EH (cell line): ENCODE measurements at places on chromosomes 12 and 14.

DNA sequence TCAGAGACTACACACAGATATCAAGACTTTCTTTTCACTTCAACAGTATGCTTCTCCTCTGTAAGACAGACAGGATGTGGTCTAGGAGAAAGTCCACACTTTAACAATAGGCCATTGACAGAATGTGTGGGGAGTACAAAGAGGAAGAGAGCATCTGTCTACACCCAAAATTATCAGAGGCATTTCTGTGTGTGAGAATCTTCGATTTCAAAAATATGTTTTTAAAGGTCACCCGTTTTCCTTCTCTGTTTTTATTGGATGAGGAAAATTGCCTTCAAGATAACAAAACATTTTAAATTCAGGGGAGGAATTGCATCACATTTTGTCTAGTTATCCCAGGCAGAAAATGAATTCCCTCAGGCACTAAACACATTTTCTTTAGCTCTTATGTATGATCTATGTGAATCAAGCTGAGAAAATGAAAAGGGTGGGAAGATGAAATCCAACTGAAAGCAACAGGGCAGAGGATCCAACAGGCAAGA lies 16.4 kb downstream of the NAV3 start:
- DNase-seq, result peak; percentile 41

- DNase-seq, result peak; percentile 51
These were observed 28.3 kb upstream of the DIO2 start for GRCh38 chr14:80239631-80240030.

DNA sequence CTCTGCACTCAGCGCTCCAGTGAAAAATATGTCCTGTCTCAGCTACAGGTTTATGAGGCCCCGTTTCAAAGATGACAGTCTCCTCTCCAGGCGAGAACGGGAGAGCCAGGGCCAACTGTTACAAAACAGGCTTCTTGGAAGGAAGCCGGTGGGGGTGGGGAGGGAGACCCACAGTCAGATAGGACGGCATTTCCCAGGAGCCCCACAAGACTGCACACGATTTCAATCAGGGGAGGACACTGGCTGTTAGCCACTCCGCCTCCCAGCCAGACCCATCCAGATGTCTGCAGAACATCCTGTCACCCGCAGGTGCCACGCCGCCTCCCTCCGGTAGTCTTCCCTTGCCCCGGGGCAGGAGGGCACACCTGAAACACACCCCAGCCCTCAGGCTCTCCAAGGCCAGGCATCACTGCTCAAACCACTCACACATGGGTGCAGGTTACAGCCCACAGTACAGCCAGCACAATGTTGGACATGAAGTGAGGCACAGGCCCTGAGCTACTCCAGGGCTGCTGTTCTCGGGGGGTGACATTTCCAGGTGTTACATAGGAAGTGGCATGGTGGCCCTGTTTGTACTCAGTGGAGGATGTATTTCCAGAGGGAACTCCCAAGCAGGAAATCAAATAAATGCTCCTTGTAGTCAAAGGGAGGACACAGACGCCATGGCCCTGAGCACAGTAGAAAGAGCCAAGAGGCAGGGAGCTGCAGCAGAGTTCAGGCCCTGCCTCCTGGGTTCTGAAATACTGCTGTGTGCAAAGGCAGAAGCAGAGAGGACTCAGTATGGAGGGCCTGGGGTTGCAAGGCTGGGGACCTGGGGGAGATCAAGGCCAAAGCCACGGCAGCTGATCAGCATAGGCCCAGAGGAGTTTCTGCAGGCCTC lies 138.1 kb downstream of the BCL11B start:
- no peak for DNase-seq

DNA sequence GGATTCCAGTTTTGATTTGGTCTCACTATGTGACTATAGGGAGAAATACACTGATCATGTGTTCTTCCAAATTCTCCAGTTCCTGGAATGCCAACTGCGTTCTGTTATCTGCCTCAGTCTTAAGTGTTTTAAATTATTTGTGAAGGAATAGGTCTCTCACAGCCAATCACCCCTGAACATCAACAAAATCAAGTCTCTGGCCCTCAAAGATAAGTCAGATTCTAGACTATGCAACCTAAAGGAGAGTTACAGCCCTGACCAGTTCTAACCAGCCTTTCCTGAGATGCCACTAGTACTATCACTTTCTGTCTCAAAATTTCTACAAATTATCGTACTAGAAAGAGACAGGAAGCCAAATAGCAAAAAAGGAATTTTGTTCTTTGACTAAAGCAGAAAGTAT lies 22.3 kb downstream of the ZFC3H1 start:
- peak; percentile 26 for DNase-seq

DNA sequence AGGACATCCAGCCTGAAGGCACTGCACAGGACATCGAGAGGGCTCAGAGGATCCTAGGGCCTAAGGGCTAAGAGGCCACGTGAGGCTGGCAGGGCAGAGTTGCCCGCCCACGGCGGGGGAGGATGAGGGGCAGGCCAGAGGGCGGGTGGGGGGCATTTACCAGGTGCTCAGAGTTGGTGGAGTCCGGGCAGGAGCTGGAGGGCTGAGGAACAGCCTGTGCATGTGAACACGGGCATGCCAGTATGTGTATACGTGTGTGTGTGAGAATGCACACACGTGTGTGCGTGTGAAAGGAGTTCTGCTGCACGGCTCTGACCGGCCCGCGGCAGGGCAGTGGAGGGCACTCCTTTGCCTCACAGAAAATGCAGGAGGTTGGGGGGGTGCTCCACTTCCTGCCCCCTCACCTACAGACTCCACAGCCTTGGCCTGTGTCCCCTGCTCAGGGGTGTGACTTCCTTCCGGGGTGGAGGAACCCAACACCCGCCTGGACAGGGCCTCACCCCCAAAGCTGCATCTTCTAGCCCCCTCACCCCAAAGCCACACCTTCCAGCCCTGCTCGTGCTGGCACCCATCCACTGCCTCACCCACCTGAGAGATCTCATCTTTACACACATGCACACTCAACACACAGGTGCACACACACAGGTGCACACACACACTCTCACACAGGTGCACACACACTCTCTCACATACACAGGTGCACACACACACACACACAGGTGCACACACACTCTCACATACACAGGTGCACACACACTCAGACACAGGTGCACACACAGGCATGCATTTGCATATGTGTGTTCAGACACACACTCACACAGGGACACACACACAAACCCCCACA lies 11.8 kb upstream of the GPR132 start:
- no peak for DNase-seq

GRCh38 chr14:69931960-69932359 lies 52.7 kb downstream of the SMOC1 start:
- DNase-seq, result no peak

- no peak for DNase-seq
These were observed 301.4 kb downstream of the BMP4 start for GRCh38 chr14:53655080-53655785.

DNA sequence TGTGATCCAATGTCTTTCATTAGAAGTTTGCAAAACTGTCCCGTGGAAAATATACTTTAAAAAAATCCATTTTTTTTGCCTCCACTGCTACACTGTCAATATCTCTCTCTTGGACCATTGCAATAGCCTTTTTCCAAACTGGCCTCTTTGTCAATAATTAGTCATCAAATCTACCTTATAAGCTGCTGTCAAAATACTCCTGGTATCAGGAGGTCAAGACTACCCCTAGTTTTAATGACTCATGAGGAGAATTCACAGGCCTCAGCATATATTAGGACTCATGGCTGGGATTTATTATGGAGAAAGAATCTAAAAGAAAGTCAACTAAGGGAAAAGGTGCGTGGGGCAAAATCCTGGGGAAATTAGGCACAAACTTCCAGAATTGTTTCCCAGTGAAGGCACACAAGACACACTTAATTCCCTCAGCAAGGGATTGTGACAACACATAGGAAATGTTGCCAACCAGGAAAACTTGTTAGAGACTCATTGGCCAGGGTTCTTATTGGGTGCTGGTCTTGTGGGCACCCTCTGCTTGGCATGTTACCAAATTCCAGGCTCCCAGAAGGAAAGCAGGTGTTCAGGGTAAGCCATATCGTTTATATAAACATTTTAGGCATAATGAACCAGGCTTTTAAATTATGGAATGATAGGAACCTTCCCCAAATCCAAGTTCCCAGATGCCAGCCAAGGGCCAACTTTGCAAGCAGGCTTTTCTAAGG lies 56.1 kb downstream of the TMEM117 start:
- no peak for DNase-seq

DNA sequence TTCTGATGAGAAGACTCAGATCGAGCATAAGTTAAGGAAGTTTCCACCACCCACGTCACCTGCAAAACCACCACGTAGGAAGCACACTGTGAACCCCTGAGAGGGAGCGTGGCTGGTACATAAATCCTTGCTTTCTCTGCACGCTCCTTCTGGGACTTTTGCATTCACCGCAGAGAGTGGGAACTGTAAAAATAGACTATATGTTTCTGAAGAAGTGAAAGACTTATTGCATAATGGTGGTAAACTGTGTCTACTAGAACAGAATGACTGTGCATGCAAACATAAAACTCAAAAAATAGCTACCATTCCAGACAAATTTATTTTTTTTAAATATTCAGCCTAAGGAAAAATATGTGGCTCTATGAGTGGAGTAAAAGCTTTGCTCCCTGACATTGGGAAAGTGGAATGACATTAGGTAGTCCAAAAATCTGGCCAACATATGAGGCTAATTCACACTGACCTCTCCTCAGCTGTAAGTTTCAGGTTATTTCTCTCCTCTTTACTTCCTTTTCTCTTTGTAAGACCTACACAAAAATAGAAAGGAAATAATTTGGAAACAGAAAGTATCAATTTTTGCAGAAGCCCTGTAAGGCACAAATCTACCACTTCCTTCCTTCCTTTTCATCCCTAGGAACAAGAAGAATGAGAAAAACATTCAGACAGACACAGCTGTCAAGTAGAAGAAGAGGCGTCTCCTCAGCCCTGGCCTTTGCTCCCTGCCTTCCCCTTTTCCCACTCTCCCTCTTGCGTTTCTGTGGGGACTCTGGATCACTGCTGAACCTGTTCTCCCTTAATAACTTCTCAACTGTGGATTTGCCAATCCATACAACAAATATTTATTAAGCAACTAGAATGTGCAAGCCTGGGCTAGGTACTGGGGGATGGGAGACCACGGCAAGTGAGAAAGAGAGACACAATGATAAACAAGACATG lies 264.3 kb upstream of the FOXN3 start:
- DNase-seq, result peak; percentile 16

DNA sequence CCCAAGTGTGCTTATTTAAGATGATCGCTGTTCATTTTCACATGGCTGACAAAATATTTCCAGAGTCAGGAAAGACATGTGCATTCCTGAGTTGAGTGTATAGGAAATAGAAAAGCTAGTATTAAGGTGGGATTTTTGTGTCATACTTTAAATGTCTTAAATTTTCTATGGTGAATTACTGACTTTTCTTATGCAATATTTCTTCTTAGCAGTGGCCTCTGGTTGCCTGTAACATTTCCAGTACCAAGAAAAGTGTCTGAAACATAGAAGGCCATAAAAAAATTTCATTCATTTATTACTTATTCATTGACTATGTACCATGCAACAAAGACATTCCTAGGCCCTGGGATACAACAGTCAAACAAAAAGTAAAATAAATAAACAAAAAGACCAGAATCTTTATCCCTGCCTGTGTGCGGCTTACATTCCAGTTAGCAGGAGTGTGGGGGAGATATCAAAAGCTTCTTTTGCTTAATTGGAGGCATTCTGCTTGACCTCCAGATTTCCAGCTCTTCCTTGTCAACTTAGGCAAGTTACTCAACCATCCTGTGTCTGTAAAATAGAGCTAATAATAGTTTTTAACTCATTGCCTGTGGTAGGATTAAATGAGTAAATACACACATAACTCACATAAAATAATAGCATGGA lies 216.3 kb upstream of the FLRT2 start:
- DNase-seq, result peak; percentile 87

DNA sequence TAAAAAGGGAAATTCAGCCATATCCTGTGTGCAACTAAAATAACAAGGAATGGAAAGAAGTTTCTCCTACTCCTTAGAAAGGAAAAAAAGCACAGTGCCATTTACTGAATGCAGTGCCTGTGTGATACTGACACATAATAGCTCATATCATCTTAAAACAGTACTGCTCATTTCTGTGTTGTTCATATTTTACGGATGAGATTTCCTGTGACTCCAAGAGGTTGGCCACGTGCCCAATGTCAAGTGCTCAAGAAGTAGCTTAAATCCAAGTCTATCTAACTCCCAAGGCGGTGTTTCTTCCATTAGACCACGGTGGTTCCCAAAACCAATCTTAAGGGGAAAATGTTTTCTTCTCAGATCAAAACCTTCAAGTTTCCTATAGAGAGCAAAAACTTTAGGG lies 20.0 kb downstream of the MAP3K9 start:
- DNase-seq, result peak; percentile 63

GRCh38 chr12:109698820-109699219 lies 14.8 kb upstream of the FAM222A start:
- no peak for DNase-seq

DNA sequence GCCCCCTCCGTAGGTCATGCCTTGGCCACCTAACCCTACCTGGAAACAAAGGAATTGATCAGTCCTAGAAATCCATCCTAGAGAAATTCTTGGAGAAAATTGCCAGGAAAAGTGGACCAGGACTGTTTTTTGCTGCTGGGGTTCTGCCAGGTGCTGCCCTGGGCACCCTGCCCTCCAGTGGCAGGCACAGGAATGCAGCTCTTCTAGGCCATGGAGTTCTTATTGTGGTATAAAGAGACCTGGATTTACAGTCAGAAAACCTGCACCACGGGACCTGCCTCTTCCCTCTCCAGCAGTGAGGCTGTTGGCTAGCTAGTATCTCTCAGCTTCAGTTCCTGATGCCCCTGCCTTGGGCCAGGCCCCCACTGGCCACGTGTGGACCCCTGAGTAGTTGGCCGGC lies 59.7 kb downstream of the SLC24A4 start:
- peak; percentile 5 for DNase-seq
